Naive thymus-derived CD4-positive, alpha-beta T cell (primary cell): ENCODE measurements at places on chromosomes 13 and 19.

GRCh38 chr13:103671547-103671946, 605.3 kb upstream of the SLC10A2 start:
- no peaks in the 10 kb centered on the region for H3K36me3 ChIP-seq
- H3K27me3 ChIP-seq, result no peaks in the 10 kb centered on the region
- no peaks in the 10 kb centered on the region for H3K4me1 ChIP-seq
- H3K27ac ChIP-seq, result no peak overlapping the region
- H3K4me3 ChIP-seq, result no peak overlapping the region

DNA sequence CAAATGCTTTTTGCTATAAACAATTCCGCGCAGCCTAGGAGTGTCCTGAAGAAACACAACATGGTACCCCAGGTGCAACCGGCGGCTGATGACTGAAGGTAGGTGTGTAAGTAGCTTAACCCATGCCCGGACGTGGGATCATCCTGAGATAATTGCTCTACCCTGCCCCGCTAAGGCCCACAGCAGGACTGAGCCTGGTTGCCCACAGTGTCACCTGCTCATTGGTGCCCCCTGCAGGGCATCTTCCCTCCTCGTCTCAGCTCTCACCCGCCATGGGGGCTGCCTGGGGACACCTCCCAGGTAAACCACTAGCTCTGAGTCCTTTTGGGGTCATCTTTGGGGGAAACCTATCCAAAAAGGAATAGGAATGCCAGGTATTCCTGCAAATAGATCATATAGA, 22.3 kb downstream of the TMEM161A start:
- DNase-seq, result no peak
- no peaks in the 10 kb centered on the region for H3K4me1 ChIP-seq
- no peaks in the 10 kb centered on the region for H3K36me3 ChIP-seq
- no peak overlapping the region for H3K27ac ChIP-seq
- H3K4me3 ChIP-seq, result no peak overlapping the region
- no peaks in the 10 kb centered on the region for H3K27me3 ChIP-seq

GRCh38 chr13:79457948-79458347, 23.0 kb upstream of the NDFIP2 start:
- H3K4me3 ChIP-seq, result no peak overlapping the region
- no peaks in the 10 kb centered on the region for H3K36me3 ChIP-seq
- no peak for DNase-seq
- H3K27ac ChIP-seq, result no peak overlapping the region
- no peaks in the 10 kb centered on the region for H3K4me1 ChIP-seq

GRCh38 chr19:47107202-47107952, 6.2 kb downstream of the ZC3H4 start:
- H3K27me3 ChIP-seq, result no peaks in the 10 kb centered on the region
- H3K36me3 ChIP-seq, result peaks cover 19% of the 10 kb centered on the region
- peak overlapping the region; percentile 99 for H3K27ac ChIP-seq
- DNase-seq, result peak; percentile 21
- peaks cover 47% of the 10 kb centered on the region for H3K4me1 ChIP-seq

DNA sequence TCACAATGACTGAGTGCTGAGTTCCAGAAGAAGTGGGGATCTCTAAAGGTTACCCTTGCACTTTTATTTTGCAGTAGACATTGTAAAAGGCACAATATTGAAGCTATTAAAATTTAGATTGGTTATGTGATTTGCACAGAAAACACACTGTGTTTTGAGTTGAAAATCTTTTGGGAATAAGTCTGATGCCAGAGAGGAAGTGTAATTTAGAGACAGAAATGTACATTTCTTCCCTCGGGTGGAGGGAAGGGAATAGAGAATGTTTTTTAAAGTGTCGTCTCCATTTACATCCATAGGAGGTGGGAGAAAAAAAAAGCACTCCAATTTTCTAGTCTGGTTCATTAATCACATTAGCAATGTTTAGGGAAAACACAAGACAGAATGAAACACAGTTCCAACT, 465.8 kb downstream of the OLFM4 start:
- no peak overlapping the region for H3K4me3 ChIP-seq
- H3K27me3 ChIP-seq, result no peaks in the 10 kb centered on the region
- H3K36me3 ChIP-seq, result no peaks in the 10 kb centered on the region
- H3K4me1 ChIP-seq, result no peaks in the 10 kb centered on the region
- DNase-seq, result no peak

DNA sequence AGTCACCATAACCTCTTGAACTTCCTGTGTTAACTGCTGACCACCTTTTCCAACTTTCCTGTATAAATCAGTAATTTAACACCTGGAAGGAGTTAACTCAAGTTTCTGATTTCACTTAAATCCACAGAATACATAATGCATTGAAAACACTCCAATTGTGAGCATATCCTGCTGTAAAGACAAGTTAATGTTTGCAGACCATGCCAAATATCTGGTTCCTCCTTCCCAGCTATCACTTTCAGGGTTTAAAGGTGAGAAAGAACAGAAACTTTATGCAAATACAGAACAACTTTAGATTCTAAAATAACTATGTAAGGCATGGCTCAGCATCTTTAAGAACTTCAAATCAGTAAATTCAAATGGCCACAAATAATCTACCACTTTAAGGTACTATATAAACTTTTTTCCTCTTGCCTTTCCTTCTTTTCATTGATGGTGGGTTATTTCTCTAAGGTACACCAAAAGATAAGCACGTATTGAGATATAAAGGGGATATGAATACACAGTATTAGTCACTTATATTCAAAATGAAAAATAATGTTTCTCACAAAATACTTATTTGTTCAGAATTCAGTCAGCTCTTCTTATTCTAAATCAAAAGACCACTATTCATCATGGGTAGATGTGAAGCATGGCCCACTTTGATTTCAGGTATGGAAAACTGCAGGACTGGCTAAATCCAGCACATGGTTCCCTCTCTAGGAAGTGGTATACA, 6.6 kb upstream of the TPTE2 start:
- H3K4me3 ChIP-seq, result no peak overlapping the region
- DNase-seq, result no peak
- no peak overlapping the region for H3K27ac ChIP-seq
- no peaks in the 10 kb centered on the region for H3K27me3 ChIP-seq

- H3K27me3 ChIP-seq, result no peaks in the 10 kb centered on the region
- H3K4me1 ChIP-seq, result no peaks in the 10 kb centered on the region
- DNase-seq, result no peak
- H3K27ac ChIP-seq, result no peak overlapping the region
- no peak overlapping the region for H3K4me3 ChIP-seq
These were observed 256.9 kb downstream of the DLEU7 start for GRCh38 chr13:50586414-50587083.

DNA sequence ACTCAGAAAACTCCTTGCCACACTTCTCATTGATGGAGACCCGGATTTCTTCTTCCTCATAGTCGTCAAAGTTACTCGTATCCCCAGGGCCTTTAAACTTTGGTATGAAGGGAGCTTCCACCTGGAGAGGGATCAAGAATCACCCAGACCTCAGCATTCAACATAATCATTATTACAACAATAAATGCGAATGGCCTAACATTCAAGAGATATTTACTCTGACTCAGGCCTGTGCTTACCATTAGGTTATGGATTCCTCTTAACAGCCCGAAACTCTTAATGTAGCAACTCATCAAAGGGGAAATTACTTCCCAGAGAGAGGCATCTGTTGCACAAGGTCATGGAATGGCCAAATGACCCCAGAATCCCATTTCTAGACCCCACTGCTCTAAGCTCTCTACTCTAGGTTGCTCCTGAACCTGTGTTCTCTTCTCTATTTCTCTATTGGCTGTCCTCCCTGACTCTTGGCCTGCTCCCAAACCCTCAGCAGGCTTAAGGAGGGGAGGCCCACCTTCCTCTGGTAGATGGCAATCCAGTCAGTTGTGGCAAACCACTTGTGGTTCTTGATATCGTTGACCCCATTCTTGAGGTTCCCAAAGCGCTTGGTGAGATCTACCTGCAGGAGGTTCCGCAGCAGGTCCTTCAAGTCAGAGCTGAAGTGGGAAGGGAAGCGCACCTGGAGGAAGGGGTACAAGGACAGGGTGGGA, 2.7 kb upstream of the SAMD1 start:
- no peaks in the 10 kb centered on the region for H3K27me3 ChIP-seq
- peaks cover 30% of the 10 kb centered on the region for H3K36me3 ChIP-seq
- H3K4me1 ChIP-seq, result peaks cover 10% of the 10 kb centered on the region
- no peak overlapping the region for H3K27ac ChIP-seq
- DNase-seq, result no peak
- no peak overlapping the region for H3K4me3 ChIP-seq

GRCh38 chr13:47484548-47484947, 516.5 kb downstream of the SUCLA2 start:
- H3K36me3 ChIP-seq, result no peaks in the 10 kb centered on the region
- H3K4me1 ChIP-seq, result no peaks in the 10 kb centered on the region
- H3K4me3 ChIP-seq, result no peak overlapping the region

DNA sequence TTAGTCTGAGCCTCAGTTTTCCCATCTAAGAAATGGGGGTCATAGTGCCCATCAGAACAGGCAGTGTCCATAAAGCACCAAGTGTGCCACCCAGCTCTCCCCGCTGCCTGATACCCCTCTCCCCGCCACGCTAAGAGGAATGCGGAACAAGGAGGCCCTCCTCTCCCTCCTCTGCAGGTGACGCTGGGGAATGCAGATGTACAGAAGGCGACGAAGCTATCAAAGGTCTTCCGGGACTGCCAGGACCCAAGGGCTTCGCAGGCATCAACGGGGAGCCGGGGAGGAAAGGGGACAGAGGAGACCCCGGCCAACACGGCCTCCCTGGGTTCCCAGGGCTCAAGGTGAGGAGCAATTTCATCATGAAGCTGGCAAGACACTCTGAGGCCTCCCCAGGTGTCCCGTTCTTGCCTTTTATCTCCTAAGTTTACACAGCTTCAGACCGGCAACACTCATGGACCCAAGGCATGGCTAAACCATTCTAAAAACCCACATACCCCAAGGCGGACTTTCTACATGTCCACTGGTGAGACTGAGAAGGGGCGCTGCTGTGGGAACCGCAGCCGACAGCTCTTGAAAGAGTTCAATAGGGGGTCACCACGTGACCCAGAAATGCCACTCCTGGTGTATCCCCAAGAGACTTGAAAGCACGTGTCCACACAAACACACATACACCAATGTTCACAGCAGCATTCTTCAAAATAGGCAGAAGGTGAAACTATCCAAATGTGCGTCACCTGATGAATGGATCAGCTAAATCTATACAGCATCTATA, 102.7 kb downstream of the RAB20 start:
- H3K36me3 ChIP-seq, result no peaks in the 10 kb centered on the region
- H3K4me3 ChIP-seq, result no peak overlapping the region
- H3K27ac ChIP-seq, result no peak overlapping the region
- no peak for DNase-seq
- H3K27me3 ChIP-seq, result no peaks in the 10 kb centered on the region
- no peaks in the 10 kb centered on the region for H3K4me1 ChIP-seq

- no peaks in the 10 kb centered on the region for H3K4me1 ChIP-seq
- no peak overlapping the region for H3K27ac ChIP-seq
- no peak overlapping the region for H3K4me3 ChIP-seq
- DNase-seq, result no peak
- no peaks in the 10 kb centered on the region for H3K27me3 ChIP-seq
These were observed 15.5 kb downstream of the FRY start for GRCh38 chr13:32047088-32047487.

- H3K27ac ChIP-seq, result no peak overlapping the region
- DNase-seq, result no peak
- peaks cover 5% of the 10 kb centered on the region for H3K4me1 ChIP-seq
- no peak overlapping the region for H3K4me3 ChIP-seq
These were observed 20.1 kb downstream of the NOTCH3 start for GRCh38 chr19:15180451-15181390.

GRCh38 chr13:95793018-95793555, 116.1 kb downstream of the DNAJC3 start:
- H3K4me1 ChIP-seq, result no peaks in the 10 kb centered on the region
- no peak for DNase-seq
- no peak overlapping the region for H3K4me3 ChIP-seq
- peaks cover 10% of the 10 kb centered on the region for H3K36me3 ChIP-seq
- H3K27me3 ChIP-seq, result no peaks in the 10 kb centered on the region
- H3K27ac ChIP-seq, result no peak overlapping the region

- no peaks in the 10 kb centered on the region for H3K27me3 ChIP-seq
- H3K27ac ChIP-seq, result peak overlapping the region; percentile 57
- H3K36me3 ChIP-seq, result no peaks in the 10 kb centered on the region
- peaks cover 50% of the 10 kb centered on the region for H3K4me1 ChIP-seq
- H3K4me3 ChIP-seq, result no peak overlapping the region
- no peak for DNase-seq
These were observed 25.1 kb downstream of the ELF1 start for GRCh38 chr13:40993987-40994386.

DNA sequence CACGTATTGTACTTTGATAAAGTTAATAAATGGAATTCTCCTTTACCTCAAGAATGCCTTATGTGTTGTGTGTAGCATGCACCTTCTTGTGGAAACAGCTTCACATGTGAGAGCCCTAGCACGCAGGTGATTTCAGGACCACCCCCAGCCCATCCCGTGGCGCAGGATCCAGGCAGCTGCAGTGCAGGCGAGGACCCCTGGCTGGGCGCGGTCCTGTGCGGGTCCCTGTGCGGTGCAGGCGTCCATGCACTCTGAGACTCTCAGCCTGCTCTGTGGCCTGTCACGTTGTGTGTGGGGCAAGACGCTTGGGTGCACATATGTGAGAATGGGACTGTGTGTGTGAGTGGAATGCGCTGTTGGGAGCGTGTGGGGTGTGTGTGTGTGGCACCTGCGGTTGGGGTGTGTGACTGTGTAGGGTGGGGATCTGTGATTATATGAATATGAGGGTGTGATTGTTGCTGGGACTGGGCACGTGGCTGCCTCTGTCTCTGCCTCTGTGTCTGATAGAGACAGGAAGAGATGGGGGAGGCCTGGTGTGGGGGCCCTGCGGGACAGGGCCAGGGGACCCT, 30.8 kb downstream of the WTIP start:
- DNase-seq, result no peak
- H3K4me1 ChIP-seq, result no peaks in the 10 kb centered on the region
- no peaks in the 10 kb centered on the region for H3K36me3 ChIP-seq
- no peaks in the 10 kb centered on the region for H3K27me3 ChIP-seq

- DNase-seq, result no peak
- no peak overlapping the region for H3K4me3 ChIP-seq
- H3K4me1 ChIP-seq, result peaks cover 8% of the 10 kb centered on the region
- H3K36me3 ChIP-seq, result no peaks in the 10 kb centered on the region
- no peak overlapping the region for H3K27ac ChIP-seq
These were observed 10.6 kb upstream of the ZNF792 start for GRCh38 chr19:34974646-34975045.

GRCh38 chr19:8877854-8878705, 45.9 kb downstream of the MBD3L1 start:
- H3K4me1 ChIP-seq, result no peaks in the 10 kb centered on the region
- H3K27me3 ChIP-seq, result peaks cover under 1% of the 10 kb centered on the region
- no peak overlapping the region for H3K4me3 ChIP-seq
- no peaks in the 10 kb centered on the region for H3K36me3 ChIP-seq
- DNase-seq, result no peak

- H3K27ac ChIP-seq, result no peak overlapping the region
- no peak for DNase-seq
- no peaks in the 10 kb centered on the region for H3K36me3 ChIP-seq
- H3K27me3 ChIP-seq, result no peaks in the 10 kb centered on the region
- no peaks in the 10 kb centered on the region for H3K4me1 ChIP-seq
These were observed 109.2 kb downstream of the FNDC3A start for GRCh38 chr13:49084961-49085360.
